ENCODE measurements at places on chromosomes 5 and 9.

DNA sequence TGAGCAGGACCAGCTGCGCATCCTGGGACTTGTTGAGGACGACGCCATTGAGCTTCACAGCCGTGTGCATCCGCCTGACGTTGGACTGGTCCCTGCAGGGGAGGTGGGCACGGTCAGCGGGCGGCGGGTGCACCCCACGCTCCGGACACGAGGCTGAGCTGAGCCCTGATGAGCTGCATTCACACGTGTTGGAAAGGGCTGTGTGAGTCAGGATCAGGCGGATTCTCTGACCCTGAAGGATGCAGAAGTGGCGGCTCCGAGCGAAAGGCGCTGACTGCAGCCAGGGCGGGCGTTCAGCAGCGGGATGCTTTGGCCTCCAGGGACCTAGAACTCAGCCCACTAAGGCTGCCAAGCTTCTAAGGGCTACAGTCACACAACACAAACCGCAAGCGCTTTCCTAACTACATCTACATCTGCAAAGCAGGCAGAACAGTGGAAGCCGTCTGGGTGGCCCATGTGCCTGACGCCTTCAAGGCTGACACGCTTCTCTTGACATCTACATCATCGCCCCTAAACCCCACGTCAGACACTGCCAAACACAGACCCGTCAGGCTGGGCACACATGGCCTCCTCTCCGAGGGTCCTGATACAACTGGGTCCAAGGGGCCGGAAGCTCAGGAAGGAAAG is 44.9 kb downstream of the NKD2 start:
- DNase-seq = no peak

DNA sequence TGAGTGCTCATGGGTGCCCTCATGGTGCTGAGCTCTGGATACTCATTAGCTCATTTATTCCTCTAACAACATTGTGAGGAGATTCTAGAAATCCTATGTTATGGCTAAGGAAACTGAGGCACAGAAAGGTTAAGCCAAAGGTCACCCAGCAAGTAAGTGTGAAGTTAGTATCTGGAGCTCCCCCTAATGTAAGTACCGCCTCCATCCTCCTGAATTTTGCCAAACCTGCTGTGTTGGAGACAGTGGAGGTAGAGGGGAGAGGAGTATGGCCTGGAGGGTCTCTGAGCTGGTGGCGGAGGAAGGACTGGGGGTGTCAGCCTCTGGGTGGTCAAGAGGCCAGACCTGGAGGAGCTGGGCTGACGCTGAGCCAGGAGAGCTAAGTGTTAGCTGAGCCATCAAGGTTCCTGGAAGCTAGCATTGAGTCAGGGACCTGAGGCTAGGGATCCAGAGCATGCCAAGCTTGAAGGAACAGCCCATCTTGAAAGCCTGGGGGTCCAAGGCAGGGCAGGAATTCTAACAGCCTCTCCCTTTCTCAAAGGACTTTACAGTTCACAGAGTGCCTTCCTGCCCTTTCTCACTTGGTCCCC is 114.8 kb downstream of the RGS3 start:
- DNase-seq = no peak

GRCh38 chr5:117455236-117456233 is 880.9 kb upstream of the SEMA6A start:
- DNase-seq = no peak

DNA sequence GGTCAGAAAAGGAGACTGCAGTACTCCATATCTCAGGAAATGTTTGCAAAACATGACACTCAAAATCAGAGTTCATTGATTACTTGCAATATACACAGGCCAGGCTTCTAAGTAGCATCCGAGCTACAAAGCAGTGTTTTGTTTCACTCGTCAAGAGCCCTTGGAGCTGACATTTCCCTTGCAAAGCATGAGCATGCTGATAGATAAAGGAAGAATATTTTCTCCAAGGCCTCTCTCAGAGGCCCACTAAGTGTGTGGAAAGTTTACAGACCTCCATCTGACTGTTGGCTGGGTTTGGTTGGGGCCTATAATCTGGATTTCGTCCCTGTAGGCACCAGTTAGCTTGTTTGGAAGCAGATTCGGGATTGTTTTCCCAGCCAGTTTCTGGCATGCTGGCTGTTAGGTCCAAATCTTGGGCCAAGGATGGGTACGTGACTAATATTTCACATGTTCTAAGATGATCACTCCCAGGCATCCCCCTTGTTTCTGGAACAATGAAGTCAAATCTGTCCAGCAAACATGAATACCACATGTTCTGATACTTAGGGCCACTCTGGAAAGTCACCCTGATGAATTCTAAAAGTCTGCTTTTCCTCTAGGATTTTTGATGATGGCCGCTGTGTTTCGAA is 161.3 kb downstream of the RFK start:
- DNase-seq = no peak

- DNase-seq = no peak
These were observed 53.5 kb upstream of the ABL1 start for GRCh38 chr9:130781569-130781968.

GRCh38 chr5:77031891-77032290 is 1.7 kb downstream of the AGGF1 start:
- DNase-seq = no peak

- no peak for DNase-seq
These were observed 73.5 kb upstream of the LRRTM2 start for GRCh38 chr5:138948471-138949222.

Data from NT2/D1 (cell line).